Effector memory CD8-positive, alpha-beta T cell (primary cell): ENCODE measurements at places on chromosomes 11 and 22.

DNA sequence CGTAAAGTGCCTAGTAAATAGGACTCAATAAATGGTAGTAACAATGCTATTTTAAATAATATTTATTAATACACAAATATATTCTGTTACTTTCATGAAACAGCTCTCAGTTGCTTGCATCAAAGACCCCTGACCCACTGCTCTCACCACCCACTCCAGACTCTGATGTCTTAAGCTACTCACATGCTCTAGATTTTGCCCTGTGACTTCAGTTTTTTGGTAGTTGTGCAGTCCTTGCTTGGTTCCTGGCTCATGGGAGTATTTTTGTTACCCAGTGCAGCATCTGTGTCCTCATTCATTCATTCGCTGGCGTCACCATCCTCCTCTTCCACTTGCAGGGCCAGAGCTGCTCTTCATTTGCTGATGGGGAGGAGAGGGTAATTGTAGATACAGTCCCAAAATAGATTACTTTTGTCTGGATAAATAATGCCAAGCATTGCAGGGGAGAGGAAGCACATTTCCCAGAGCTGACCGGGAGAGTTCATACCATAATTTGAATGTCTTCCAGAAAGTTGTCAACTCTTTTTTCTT is 12.7 kb downstream of the MRPL48 start:
- no peak for DNase-seq

GRCh38 chr11:2870460-2870859 is 15.1 kb downstream of the CDKN1C start:
- no peak for DNase-seq

DNA sequence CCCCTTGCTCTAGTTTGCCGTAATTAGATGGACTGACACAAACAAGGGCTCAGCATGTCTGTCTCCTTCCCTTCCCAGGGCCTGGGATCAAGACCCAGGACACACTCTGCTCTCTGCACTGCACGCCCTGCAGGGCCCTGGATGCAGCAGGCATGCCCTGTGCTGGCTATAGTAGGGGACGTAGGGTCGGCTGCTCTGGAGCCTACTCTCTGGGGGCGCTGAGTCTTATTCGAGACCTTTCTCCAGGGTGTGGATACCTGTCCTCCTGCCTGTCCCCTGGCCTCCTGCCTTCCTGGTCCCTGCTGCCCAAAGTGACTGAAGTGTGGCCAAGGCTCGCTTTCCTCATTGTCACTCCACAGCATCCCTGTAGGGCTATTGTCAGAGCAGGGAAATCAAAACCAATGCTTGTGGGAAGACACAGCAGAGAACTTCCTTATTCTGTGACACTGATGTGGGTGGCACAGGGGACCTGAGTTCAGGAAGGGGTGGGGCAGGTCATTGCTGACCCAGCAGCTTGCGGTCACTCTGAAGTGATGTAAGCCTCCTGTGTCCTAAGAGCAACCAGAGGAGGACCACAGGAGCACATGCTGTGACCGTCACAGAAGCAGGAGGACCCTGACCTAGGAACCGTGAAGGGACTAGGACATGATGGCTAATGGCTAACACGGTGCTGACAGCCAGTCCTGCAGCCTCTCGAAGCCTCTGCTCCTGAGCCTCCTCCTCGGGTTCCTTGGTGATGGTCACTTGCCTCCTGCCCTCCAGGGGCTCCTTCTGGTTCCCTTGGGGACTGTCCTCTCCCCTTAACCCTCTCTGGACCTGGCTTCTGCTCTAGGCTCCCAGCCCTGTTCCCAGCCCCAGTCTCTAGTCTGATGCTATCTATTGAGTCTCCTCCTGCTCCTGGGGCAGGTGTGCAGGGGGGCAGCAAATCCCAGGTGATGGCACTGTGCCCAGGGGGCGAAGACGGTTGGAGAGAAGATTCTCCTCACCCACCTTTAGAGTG is 10.3 kb downstream of the APOBEC3A start:
- no peak for DNase-seq

GRCh38 chr11:2653930-2654739 is 45.7 kb downstream of the KCNQ1OT1 start:
- no peak for DNase-seq

DNA sequence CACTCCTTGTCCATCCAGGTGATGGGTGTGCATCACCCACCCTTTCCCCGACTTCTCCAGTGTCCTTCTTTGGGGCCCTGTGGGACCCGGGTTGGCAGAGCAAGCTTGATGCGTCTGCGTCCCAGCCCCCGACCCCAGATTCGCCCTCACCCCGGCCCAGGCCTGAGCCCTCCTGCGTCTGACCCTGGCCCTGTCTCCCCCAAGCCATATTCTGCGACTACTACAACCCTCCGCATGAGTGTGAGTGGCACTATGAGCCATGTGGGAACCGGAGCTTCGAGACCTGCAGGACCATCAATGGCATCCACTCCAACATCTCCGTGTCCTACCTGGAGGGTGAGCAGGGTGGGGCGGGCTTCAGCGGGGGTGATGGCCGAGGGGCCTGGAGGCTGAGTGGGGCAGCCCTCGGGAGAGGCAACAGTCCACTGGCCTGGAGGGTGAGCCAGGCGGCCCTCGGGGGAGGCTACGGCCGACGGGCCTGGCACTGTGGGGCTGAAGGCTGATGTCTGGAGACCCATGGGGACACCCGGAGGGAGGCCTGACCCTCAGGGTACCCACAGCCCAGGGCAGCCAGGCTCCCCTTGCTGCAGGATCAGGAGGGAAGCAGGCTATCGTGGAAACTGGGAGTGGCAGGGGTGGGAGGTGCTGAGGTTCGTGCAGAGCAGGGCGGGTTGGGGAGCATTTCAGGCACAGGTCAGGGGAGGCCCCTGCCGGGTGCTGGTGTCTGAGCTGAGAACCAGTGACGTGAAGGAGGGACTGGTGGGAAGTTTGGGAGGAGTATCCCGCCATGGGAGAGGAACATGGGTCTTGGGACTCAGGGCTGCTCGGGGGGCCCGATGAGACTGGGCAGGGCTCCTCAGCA is 15.3 kb downstream of the MUC2 start:
- no peak for DNase-seq

DNA sequence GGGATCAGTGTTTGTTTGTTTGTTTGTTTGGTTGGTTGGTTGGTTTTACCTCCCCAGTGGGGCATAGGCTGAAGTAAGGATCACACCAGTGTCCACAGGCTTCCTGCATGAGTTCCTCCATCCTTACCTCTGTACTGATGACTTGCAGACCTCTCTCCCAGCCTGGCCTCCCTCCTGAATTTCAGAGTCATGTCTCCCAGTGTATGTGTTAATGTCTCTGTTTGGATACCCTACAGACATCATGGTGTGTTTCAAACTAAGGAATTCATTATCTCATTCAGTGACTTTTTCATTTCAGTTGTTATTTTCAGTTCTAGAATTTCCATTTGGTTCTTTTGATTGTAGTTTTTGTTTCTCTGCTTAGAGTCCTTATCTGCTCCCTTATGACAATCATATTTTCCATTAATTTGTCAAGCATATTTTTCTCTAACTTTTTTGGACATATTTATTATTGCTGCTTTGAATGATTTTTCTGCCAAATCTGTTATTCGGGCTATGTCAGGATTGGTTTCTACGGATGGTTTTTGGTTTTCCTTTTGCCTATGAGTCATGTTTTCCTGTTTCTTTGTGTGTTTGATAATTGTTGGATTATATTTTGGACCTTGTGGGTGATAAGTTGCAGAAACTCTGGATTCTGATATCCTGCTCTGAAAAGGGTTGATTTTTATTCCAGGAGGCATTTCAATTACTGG is 23.6 kb downstream of the MYEOV start:
- DNase-seq, result no peak

GRCh38 chr22:34370711-34371110 is 450.4 kb upstream of the LARGE1 start:
- no peak for DNase-seq

DNA sequence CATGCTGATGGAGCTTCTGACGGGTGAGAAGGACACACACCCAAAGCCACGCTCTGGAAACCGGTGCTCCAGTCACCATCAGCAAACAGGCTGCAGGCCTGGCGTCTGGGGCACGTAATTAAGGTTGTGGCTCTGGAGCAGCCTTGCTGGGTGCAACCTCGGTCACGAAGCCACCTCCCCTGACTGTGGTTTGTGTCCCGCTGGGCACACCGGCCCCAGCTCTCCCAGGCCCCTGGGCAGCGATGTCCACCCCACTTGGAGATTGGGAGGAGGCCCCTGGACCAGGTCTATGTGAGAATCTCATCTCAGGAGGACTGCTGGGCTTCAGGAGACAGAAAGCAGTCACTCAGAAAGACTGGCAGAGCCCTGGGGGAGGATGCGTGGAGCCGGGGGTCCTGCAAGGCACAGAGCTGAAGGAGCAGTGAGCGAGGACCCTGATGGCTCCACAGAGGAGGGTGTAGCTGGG is 631.6 kb downstream of the BRD1 start:
- no peak for DNase-seq

DNA sequence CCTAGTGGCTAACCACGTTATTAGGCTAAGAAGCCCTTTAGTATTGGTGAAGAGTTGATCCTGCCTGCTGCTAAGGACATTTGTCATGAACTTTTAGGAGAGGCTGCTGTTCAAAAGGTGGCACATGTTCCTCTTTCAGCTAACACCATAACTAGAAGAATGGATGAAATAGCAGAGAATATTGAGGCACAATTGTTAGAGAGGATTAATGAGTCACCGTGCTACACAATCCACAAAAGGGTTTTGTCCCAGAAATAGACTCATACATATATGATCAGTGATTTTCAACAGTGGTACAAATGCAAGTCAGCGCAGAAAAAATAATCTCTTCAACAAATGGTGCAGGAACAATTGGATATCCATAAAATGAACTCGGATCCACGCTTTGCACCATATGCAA is 7.0 kb upstream of the MSANTD2 start:
- DNase-seq, result no peak

DNA sequence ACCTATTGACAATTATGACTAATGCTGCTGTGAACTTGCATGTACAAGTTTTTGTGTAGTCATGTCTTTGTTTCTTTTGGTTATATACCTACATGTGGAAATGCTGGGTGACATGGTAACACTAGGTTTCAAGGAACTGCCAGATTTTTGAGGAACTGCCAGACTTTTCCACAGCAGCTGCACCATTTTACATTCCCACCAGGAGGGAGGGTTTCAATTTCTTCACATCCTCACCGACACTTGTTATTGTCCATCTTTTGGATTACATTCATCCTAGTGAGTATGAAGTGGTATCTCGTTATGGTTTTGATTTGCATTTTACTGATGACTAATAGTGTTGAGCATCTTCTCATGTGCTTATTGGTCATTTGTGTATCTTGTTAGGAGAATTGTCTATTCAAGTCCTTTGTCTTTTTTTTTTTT is 13.3 kb downstream of the CLDN5 start:
- no peak for DNase-seq

- DNase-seq, result no peak
Observed at GRCh38 chr11:33663121-33663520, 37.5 kb downstream of the C11orf91 start.

DNA sequence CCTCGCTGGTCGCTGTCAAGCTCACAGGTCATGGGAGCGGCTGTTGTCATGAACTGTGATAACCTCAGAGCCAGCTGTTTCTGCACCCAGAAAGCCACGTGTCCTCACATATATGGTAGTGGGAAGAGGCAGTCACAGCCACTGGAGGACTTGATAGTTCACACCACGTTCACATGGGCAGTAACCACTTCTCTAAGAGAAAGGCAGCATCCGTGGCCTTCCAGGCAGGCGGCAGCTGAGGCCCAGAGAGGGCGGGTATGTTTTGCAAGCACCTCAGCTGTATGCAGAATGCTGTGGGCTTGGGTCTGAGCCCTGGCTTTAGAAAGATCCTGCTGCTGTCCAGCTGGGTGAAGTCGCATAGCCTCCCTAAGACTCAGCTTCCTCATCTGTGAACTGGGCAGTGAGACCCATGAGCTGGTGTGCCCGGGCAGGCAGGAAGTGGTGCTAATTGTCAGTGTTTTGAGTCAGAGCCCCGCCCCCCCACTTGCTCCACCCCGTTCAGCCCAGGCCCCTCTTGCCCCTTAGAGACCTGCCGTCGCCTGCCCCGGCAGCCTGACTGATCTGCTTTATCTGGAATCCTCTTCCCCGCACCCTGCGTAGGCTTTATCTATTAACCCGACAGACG is 13.3 kb downstream of the TTC38 start:
- DNase-seq, result peak; percentile 63

DNA sequence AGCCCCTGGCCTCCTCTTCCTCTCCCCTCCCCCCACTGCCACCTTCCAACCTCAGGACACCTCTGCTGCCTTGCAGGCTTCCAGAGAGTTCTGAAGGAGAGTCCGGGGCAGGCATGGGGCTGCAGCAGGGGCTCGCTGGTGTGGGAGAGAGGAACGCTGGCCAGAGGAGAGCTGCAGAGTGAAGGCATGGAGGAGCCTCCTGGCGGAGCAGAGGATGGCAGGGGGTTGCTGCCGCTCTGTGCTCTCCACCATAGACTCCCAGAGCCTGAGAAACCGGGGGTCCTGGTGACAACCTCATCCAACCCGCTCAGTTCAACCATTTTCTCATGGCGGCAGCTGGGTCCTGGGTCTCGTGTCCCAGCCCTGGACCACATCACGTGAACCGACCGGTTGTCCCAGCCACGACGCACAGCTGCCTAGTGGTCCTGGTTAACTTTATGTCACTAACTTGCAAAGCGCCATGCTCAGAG is 17.5 kb downstream of the MRGPRG start:
- DNase-seq, result no peak

DNA sequence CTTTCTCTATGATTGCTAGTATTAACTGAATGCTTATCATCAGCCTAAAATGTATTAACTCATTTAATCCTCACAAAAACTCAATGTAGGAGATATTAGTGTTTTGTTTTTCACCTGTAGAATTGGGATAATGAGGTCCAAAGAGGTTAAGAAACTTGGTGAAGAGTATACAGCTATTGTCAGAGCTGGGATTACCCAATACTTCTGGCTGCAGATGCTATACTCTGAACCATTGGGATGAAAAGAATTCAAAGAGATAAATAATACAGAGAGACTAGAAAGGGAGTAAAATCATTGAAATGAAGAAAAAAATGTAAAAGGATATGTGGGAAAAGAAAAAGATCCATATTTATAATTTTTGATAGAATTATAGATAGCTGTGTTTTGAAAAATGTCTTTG is 137.1 kb downstream of the TRPC6 start:
- no peak for DNase-seq

- peak; percentile 97 for DNase-seq
Observed at GRCh38 chr11:73779084-73779902, 8.4 kb upstream of the MRPL48 start.

- no peak for DNase-seq
Observed at GRCh38 chr11:8201644-8202365, 33.0 kb upstream of the RIC3 start.

GRCh38 chr11:78332174-78332866 is 85.3 kb downstream of the GAB2 start:
- DNase-seq, result no peak

GRCh38 chr22:44357296-44357965 is 44.7 kb upstream of the SHISAL1 start:
- DNase-seq, result no peak

GRCh38 chr11:121499405-121499804 is 46.6 kb upstream of the SORL1-AS1 start:
- no peak for DNase-seq

DNA sequence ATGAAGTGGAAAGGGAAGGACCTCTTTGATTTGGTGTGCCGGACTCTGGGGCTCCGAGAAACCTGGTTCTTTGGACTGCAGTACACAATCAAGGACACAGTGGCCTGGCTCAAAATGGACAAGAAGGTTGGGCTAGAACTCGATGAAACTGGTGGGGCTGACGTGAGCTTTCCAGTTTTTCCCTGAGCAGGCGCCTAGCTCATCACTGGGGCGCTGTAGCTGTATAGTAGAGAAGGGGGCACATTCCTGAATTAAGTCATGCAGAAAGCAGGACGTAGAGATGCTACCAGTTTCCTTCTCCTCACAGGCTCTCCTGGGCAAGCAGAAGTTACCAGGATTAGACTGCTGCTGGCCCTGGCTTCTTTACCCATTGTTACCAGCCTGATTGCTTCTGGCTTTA is 33.3 kb downstream of the NF2 start:
- DNase-seq, result no peak
